ENCODE measurements at places on chromosomes 7 and 10.

DNA sequence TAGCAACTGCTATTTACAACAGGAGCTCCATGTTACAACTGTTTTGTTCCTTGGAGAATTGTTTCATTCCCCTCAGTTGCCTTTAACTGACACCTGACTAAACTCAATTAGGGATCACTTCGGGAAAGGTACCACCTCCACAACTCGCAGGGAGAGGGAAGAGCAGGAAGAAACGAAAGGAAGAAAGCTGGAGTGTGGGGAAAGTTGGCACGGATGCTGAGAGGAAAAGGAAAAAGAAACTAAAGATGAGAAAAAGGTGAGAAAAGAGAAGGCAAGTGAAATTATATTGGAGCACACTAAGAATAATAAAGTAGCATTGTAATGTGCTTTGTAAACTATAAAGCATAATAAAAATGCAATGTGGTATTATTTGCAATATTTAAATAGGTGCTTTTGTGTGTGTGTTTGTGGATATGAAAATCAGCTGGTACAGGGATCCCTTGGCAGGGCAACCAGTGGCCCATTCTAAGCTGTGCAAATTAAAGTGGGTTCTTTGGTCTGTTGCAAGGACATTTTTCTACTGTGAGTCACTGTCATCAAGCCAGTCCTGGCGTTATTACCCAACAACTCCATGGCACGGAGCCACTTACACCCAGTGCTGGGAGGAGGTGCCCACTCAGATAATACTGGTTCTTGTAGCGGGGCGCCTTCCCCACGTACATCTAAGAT, 45.9 kb downstream of the HIPK2 start:
- peak; percentile 86 for DNase-seq

DNA sequence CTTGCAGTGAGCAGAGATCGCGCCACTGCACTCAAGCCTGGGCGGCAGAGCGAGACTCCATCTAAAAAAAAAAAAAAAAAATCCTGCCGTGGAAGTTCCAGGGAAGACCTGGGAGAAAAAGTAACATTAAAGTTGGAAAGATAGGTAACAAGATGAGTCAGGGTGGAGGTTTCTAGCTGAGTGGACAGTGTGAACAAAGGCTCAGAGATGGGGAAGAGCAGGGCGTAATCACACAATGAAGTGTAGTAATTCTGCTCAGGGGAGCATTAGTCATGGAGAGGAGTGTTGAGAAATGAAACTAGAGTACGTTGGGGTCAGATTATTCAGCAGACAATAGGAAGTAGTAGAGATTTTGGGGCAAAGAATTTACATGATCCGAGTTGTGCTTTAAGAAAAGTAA, 21.6 kb upstream of the WASL start:
- no peak for DNase-seq

DNA sequence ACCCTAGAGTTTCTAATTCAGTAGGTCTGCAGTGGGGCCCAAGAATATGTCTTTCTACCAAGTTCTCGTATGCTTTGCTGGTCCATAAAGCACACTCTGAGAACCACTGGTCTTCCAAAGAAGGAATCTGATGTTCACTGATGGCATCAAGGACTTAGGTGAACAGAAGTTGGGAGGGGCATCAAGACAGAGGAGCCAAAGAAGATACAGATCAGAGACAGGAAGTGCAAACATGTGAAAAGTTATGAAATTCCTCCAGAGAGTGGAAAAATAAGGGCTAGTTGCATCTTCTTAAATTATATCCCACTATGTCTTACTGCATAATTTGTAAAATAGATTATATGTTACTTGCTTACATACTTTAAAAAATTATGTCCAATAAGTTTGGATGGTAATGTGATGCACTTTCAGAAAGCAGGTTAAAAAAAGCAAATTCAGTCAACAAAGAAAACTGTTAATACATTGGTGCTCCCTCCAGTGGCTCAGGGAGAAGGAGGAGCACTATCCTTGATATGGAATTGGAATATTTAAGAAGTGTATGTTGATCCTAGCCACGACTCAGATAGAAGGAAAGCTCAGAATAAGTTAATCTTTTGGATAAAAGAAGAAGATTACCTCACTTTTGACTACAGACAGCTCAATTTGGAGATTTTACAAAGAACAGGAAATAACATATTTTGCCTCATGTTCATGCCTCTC, 35.8 kb downstream of the CREB3L2 start:
- no peak for DNase-seq

DNA sequence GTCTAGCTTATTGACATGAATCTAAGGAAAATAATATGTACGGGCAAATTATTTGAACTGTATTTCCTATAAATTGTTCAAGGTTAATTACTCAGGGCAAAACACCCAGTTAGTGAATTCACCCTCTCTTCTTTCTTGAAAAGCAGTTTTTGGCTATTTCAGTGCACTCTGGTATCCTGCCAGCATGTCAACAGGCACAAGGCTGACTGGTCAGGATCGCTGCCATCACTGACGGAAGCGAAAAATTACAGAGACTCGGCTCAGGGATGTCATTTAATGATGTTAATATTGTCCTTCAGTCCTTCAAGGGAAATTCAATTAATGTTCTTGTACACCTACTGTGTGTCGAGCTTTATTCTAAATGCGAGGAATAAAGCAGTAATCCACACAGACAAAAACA, 28.3 kb upstream of the OLAH start:
- DNase-seq, result no peak

DNA sequence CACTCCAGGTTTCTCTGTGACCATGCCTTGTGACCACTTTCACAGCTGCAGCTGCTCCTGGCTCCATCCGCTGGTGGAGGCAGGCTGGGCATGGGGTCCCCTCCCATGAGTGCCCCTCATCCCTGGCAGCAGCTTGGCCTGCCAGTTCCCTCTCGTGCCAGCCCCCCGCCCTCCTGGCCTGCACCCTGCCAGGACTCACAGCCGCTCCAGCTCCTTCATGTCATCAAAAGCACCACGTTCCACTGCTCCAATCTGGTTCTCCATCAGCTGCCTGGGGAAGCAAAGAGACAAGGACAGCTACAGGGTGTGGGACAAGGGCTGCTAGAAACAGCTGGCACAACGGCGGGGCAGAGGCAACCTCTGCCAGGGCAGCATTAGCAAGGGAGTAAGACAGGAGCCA, 22.6 kb downstream of the SLIT1 start:
- no peak for DNase-seq

- peak; percentile 48 for DNase-seq
These were observed 45.5 kb upstream of the ZNRF2 start for GRCh38 chr7:30238721-30239441.

DNA sequence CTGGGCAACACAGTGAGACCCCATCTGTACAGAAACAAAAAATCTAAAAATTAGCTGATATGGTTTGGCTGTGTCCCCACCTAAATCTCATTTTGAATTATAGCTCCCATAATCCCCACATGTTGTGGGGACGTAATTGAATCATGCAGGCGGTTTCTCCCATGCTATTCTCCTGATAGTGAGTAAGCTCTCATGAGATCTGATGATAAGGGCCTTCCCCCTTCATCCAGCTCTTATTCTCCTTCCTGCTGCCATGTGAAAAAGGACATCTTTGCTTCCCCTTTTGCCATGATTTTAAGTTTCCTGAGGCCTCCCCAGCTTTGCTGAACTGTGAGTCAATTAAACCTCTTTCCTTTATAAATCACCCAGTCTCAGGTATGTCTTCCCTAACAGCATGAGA, 136.5 kb downstream of the SFMBT2 start:
- DNase-seq, result no peak

DNA sequence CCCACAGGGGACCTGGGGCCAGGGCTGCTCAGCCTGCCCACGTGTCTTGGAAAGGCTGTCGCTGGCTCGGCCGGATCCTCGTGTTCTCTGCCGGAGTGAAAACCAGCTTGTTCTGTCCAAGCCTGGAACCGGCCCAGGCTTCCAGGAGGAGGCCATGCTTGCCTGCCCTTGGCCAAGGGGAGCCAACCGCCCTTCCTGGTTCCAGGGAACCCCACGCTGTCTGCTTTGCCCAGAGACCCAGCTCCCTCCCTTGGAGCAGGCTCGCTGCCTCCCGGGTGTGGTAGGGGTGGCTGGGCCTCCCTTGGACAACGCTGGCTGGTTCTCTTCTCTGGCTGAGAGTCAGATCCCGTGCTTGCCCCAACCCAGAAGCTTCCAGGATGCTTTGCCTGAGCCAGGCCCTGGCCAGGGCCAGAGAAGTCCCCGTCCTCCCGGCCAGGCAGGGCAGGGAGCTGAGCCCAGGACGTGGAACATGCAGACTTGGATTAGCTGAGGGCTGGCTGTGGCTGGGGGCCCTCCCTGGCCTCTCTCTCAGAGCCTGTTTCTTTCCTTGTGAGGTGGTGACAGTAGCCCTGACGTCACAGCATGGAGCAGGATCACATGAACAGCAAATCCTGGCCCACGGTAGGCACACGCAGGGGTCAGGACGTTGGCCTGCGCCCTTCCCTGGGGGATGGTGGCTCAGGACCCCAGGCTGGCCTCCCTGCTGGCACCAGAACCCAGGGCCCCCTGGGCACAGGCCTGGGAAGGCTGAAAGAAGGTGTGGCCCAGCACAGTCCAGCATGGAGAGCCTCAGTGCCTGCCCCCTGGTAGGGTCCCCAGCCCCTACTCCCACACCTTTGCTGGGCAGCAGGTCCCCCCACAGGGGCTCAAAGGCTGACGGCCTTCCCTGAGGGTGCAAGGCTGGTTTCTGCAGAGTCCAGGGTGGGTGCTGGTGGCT, 67.5 kb downstream of the PWWP2B start:
- peak; percentile 78 for DNase-seq

GRCh38 chr7:138979988-138980562, 1.1 kb downstream of the KIAA1549 start:
- no peak for DNase-seq

Data from tibial nerve (tissue), 4 donors.